ENCODE measurements at places on chromosomes 2 and 18.

DNA sequence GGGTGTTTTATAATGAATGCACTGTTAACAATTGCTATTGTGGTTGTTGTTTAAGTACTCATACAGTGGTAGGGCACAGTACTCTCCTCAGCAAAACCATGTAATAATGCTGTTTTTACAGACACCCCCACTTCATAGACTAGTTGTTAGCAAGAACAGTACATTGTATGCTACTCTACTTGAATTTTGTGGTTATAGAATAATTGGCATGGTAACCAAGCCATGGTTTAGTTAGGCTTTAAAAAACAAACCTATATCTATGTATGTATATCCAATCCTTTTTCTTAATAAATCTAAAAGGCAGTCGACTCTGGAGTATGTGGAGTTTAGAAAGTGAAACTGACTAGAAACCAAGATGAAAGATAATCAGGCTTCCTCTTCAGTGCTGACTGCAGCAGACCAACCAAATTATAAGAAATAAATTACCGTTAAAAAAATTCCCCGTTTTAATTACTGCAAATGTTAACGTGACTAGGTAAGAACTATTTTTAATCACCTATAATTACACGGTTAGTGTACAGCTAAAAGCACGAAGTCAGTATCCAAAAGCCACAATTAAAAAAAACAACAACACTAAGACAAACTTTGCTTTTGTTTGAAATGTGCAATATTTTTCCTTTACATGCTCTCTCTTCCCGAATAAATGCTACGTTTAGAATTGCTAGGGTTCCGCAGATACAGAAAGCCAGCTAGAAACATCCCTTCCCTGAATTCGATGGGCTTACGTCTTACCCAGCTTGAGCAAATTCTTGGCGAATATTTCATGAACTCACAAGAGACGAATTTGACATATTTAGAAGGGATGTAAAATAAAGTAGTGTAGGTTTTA is 113.3 kb upstream of the SERTAD2 start:
- DNase-seq: no peak

DNA sequence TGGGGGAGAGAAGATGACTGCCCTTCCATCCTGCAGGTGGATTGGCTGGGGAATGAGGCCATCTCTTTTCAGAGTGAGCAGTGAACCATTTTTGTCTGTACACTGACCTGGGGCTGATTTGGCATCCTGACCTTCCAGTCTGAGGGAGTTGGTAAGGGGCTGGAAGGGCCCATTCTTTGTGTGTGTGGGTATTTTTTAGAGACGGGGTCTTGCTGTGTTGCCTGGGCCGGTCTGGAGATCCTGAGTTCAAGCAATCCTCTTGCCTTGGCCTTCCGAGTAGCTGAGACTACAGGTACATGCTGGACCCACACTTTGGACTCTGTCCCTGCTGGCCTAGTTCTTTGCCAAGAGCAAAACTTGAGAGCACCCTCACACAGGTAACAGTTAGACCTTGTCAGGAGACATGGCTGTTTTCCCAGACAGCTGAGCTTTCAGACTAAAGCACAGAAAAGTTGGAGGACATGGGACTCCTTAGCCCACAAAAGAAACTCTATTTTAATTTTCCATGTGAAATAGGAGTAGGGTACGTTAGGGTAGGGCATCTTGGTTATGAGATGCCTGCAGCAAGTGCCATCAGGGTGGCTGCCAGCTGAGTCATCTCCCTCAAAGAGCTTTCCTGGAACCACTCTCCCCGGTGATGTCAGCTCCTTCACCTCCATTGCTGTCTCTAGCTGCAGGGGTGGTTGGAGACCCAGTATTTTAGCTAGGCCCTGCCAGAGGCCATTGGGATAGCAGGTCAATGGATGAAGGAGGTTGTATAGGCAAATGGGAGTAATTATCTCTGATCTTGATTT is 60.7 kb downstream of the DGKD start:
- DNase-seq: peak; percentile 51

- DNase-seq: no peak
These were observed 18.6 kb downstream of the IAH1 start for GRCh38 chr2:9492927-9493326.

- DNase-seq: no peak
These were observed 67.2 kb upstream of the FRZB start for GRCh38 chr2:182933629-182934028.

- peak; percentile 9 for DNase-seq
These were observed 51.5 kb downstream of the USP37 start for GRCh38 chr2:218516614-218517013.

- DNase-seq: no peak
These were observed 91.9 kb downstream of the MRPS9 start for GRCh38 chr2:105129722-105130232.

- DNase-seq: no peak
These were observed 233.8 kb upstream of the SPRED2 start for GRCh38 chr2:65666156-65666725.

DNA sequence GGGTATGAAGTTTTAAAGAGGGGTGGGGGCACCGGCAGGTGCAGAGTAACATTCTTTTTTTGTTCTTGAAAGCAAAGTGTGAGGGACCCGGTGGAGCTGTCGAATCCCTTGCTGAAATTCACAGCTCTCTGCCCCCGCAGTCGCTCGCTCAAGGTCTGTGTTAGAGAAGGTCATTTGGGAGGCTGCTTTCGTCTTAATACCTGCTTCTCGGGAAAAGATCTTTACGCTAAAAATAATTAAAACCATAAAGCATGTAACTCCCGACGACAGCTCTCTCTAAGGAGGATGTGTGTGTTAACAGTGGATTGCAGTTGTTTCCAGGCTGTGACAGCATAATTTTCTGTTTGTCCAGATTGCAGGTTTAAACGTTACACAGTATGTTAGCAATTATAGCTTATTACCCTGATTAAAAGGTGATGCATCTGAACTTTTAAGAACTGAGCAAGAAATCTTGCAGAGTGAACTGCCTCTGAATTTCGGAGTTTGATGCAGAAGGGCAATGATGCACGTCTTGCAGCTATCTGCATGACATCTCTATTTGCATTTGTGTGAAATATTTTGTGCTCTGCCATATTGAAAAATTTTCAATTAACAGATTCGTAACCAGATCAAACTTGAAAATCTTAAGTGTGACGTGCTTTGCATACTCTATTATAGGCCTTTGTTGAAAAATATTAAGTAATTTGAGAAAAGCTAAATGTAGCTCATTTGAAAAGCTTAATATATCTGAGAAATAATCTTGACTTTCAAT is 954 bp downstream of the RAPGEF4 start:
- DNase-seq: no peak

DNA sequence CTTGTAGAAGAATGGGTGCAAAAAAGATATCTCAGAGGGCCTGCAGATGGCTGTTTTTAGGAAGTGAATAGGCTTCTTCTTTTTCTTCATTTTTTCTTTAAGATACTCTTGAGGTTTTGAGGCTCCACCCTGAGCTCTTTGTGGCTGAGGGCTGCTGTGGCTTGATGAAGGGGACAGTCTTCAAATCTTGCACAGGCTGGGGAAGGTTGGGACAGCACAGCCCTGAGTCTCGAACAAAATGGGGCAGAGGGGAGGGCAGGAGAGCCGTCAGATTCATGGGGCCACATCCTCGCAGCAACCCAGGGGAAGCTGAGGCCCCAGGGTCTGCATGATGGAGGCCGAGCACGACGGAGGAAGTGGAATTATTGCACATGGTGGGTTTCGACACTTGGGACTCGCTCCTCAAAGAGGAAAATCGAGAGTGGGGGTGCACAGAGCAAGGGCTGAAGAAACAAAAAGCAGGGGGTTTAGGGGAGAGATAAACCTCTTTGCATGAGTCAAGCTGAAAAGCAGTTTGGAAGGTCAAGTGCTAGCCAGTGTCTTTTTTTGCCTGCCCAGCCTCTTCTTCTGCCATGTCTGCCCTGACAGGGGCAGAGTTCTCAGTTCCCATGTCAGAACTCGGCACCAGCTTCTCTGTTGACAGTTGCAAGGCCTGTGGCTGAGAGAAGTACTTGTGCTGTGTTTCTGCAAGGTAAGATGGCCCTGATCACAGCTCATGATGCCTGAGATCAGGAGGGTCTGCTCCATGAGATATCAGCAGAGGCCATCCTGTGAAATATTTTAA is 19.5 kb downstream of the INPP4A start:
- DNase-seq: no peak

GRCh38 chr2:121790276-121790956 is 35.0 kb downstream of the TSN start:
- DNase-seq: no peak

DNA sequence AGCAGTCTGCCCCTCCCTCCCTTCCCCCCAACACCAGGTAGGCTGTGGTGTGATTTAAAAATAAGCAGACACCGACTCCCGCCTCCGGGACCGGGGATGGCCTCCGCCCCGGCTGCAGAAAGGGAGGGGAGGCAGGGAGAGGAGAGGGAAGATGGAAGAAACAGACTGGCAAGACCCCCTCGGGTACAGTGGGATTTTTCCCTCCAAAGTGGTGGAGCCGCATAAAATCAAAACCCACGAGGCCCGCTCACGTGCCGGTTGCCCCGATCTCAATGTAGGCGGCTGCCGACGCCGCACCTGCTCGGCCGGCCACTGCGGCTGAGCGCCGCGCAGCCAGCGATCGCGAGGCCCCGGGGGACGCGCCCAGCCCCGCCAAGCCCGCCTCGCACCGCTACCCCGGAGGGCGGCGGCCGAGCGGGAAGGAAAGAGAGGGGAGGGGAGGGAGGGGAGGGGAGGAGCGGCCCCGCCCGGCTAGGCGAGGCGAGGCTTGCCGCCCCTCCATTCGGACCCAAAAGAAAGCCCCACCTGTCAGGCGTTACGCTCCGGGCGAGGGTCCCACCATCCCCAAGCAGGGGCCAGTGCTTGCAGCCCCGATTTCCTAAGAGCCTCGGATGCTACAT is 811 bp downstream of the ADD2 start:
- peak; percentile 10 for DNase-seq

- DNase-seq: no peak
These were observed 30.4 kb downstream of the HYCC2 start for GRCh38 chr2:201040867-201041628.

DNA sequence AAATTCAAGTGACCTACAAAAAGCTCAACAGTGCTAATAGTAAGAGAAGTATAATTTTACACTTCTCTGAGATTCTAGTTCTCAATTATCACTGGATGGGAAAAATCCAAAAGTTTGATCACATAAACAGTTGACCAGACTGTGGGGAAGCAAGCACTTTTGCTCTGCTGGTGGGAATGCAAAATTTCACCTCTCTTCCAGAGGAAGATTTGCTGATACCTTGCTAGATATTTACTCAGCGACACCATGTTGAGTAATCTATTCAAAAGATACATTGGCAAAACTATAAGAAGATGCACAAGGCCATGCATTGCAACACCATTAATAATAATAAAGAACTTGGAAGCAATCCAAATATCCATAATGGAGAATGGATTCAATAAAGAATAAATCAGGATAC is 204.4 kb downstream of the MREG start:
- DNase-seq: no peak

DNA sequence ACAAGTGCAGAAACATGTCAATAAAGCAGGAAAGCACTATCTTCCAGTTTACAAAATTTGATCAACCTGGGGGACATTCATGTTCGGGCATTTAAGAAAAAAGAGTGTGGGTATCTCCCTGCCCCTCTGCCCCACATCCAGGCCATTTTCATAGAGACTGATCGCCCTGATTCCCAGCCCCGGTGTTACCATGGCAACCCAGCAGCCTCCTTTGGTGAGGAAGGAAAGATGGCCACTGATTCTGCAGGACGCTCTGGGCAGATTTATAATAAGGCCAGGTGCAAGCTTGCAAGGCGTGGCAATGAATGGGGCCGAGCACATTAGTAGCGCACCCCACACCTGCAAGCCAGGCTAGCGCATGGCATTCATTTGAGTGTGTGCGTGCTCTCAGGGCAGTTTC is 36.7 kb upstream of the ARL4C start:
- no peak for DNase-seq

DNA sequence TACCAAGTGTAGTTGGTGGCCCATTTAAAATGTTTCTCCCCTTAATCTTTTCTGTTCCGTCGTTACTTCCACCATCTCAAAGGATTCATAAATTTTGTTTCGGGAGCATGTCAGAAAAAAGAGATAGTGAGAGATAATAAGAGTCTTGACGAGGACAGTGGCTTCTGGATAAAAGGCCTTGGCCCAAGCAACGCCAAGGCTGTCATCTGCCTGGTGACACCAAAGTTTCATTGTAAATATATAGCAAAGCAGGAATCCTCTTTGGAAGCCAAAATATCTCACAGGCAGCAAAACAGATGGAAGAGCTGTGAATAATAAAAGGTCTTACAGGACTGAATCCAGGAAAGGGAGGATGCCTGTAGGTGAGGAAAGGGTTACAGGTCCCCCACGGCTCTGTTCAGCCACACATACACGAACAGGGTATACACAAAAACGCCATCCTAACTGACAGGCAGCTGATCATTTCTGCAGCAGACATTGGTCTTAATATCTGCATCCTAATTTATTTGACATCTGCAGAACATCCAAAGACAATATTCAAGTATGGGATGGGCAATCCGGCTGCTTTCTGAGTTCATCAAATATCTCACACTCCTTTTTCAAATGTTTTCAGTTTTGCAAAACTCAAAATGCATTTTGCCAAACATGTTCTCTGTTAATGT is 382.8 kb downstream of the OSR1 start:
- no peak for DNase-seq

DNA sequence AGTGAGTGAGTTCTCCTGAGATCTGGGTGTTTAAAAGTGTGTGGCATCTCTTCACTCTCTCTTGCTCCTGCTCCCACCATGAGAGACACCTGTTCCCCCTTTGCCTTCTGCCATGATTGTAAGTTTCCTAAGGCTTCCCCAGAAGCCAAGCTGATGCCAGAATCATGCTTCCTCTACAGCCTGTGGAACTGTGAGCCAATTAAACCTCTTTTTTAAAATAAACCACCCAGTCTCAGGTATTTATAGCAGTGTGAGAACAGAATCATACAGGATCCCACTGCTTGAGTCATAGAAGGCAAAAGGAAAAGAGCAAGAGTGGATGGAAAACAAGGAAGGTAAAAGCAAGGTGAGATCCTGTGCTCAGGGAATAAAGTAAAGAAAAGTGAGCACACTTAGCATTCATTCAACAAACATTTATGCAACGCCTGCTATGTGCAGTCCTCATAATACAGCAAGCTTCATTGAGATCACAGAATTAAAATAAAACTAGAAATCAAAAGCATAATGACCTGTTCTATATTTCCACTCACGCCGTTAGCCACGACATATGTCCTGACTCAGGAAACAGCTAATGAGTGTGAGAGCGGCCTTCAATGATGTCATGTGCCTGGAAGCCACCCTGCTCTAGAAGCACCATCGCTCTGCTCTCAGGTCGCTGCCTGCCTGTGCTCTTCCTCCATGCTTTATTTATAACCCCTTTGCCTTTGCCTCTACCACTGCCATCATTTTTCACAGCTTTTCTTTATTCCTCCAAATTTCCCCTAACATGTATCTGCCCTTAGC is 11.3 kb upstream of the COPS8 start:
- DNase-seq: no peak

GRCh38 chr2:20444993-20445910 is 1.6 kb upstream of the RHOB start:
- DNase-seq: no peak

GRCh38 chr18:45336448-45336847 is 278.8 kb upstream of the SLC14A2 start:
- no peak for DNase-seq

DNA sequence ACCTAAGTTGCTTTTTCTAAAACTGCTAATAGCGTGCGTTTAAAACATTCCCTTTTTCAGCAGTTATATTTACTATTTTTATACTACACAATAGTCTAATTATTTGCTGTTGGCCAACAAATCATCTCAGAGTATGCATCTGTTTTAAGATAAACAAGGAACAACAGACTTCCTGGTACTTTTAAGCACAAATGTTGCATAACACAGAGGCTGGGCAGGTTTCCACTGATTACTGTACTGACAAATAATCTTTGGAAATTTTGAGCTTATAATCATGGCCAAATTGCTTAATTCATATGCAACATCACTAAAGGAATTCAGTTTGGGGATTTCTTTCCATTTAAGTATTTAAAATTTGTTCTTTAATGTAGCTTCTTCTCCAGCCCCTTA is 737.4 kb upstream of the SALL3 start:
- DNase-seq: no peak
